ENCODE measurements at places on chromosomes 12 and 14.

DNA sequence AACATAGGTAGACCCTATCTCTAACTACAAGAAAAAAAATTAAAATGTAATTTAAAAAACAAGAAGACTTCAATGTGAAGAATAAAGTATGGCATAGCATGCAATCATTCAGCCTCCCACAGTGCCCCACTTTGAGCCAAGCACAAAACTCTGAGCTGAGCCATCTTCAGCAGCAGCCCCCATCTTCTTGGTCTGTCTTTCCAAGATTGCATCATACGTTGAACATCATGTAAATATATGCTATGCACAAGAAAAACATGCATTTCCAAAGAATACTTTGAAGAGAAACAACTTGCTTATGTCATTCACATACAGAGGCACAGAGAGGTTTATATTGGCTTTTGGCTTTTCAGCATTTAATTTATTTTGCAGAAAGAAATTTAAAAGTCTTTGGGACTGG lies 105.8 kb upstream of the TMPO start:
- DNase-seq = no peak

GRCh38 chr12:124390442-124391097 lies 95.7 kb downstream of the RFLNA start:
- DNase-seq = no peak

- DNase-seq = no peak
Measured at GRCh38 chr12:64039281-64039871, 182.7 kb downstream of the KICS2 start.

DNA sequence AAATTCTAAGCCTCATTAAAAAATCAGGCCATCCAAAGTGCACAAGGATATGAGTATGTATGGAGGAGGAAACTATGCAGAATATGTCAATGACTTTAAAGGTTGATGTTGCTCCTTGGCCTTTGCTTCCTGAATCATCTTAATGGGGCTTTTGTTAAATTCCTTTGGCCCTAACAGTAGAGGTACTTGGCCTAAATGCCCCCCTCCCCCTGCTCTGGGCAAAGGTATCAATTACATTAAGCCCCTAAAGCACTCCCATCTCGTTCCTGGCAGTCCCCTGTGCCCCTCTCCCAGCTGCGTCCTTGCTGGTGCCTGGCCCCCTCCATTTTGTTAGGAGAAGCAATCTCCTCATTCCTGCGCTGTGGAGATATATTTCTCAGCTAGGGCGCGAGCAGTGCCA lies 4.8 kb downstream of the COPZ1 start:
- DNase-seq = no peak

GRCh38 chr14:93035917-93036651 lies 79.6 kb downstream of the ITPK1 start:
- no peak for DNase-seq

DNA sequence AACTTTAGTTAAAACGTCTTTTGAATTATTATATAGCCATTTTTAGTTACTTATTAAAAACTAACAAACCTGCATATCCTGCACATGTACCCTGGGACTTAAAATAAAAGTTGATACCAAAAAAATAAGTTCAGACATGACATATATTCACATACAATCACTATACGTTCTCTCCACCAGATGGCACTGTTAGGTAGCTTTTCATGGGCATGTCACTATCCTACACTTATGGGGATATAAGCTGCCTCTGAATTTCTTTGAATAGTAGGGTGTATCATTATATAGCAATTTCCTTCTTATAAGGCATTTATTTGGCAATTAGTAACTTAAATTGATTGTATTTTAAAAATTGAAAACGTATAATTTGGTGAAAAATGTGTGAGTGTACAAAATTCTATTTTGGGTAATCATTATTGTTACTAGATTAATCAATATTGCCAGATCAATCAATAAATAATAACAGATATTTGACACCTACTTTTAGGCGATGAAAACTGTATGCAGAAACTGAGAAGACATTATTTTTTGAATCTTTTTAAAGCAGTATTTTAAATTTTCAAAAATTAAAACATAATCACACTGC lies 31.8 kb upstream of the OR10A7 start:
- no peak for DNase-seq

DNA sequence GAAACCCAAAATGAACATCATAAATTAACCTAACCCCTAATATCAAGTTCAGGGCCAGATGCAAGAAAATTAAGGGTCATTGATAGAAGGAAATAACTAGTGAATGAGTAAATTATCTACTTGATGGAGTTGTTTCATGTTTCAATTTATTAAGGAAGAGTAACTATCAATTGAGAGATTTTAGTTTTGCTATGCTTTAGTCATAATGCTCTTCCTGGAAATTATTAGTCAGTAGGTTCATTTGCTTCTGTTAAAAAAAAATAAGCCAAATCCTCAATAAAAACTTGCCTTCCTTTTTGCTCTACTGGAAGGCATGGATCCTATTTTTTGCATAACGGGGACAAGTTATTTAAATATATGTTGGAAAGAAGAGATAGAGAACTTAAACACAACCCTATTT lies 59.0 kb upstream of the HIF1A start:
- no peak for DNase-seq

- no peak for DNase-seq
Measured at GRCh38 chr14:42929806-42930480, 1323.3 kb downstream of the LRFN5 start.

GRCh38 chr14:29521526-29522137 lies 406.0 kb downstream of the PRKD1 start:
- DNase-seq = no peak

DNA sequence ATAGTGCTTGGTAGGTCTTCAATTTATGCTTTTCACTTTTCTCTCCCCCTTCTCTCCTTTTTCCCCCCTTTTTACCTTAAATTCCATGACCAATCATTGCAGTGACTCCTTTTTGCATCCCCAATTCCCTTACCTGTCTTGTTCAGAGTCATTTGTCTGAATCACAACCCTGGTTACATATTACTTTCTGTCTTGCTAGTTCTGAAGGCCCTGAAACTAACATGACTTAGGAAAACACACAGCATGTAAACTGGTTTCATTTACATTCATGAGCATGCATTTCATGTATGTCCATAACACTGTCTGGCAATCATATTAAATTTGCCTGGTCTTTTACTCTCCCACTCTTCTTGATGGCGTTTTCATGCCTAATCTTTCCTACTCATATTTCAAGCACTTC lies 20.3 kb upstream of the FOXG1 start:
- no peak for DNase-seq

- no peak for DNase-seq
Measured at GRCh38 chr14:66295386-66295785, 190.8 kb upstream of the CCDC196 start.

DNA sequence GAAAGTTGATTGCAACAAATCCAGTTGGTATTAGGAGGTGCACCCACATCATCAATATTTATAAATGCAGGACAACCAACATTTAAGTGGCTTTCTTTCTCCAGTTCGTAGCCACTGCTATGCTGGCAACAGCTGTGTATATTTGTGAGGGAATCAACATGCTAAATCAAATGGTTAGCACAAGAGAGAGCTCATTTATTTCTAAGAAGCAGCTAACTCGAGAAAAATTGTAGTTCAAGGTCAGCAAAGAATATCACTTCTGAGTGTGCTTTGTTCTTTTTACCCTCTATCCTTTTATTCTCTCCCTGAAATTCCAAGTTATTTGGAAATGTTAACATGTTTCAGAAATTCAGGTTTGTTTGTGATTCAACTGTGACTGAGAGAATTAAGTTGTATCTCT lies 137.3 kb downstream of the NAV3 start:
- DNase-seq = no peak

DNA sequence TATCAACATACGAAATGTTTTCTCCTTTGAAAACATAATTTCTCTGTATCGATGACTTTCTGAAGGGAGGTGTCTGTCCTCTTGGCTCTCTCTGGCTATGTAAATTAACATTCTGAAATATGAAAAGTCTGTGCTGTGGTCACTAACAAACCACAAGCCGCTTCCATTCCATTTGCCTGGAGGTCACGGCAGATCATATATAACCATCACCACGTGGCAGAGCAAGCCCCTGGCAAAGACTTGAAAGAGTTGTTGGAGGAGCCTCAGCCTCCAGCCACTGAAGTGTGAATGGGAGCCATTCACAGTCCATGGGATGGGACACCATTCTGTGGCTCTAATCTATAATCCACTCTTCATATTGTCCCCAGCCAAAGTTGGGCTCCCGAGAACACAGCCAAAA lies 39.6 kb downstream of the CDKL1 start:
- DNase-seq = no peak

DNA sequence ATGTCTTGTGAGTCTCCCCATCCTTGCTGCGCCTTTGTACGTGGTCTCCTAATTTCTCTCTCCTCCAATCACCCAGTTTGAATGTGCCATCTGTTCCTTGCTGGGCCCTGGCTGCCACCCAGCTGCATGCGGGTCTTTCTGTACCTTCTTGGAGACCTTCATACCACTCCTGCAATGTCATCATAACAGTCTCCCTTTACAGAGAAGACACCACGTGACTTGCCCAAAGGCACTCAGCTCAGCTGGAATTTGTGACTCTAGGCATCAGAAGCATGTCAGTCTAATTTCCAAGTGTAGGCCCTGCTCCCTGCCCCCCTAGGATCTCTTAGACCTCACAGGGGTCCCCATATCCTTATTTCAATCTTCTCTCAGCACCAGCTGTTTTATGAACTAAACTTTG lies 284.2 kb downstream of the TTC8 start:
- DNase-seq = no peak

- DNase-seq = no peak
Measured at GRCh38 chr12:115833704-115834103, 443.8 kb downstream of the MED13L start.

GRCh38 chr14:25953532-25954139 lies 644.2 kb downstream of the NOVA1 start:
- no peak for DNase-seq

DNA sequence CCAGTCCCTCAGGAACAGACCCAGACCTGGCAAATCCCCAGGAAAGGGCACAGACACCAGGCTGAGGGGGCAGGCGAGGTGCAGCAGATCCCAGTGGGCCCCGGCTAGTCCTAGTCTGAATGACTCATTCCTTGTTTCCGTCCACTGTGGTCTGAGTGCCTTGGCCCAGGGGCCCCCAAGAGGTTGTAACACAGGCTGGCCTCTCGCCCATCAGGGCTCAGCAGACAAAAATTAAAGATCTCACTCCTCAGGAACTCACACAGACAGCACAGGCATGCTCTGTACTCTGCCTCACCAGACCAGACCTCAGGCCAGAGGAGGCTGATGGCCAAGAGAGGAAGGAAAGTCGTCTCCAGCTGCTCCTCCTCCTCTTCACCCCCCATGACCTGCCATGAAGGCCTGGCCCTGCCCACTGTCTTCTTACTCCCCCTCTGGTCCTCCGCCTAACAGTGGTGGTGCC lies 7.7 kb upstream of the LTBP2 start:
- DNase-seq = no peak

DNA sequence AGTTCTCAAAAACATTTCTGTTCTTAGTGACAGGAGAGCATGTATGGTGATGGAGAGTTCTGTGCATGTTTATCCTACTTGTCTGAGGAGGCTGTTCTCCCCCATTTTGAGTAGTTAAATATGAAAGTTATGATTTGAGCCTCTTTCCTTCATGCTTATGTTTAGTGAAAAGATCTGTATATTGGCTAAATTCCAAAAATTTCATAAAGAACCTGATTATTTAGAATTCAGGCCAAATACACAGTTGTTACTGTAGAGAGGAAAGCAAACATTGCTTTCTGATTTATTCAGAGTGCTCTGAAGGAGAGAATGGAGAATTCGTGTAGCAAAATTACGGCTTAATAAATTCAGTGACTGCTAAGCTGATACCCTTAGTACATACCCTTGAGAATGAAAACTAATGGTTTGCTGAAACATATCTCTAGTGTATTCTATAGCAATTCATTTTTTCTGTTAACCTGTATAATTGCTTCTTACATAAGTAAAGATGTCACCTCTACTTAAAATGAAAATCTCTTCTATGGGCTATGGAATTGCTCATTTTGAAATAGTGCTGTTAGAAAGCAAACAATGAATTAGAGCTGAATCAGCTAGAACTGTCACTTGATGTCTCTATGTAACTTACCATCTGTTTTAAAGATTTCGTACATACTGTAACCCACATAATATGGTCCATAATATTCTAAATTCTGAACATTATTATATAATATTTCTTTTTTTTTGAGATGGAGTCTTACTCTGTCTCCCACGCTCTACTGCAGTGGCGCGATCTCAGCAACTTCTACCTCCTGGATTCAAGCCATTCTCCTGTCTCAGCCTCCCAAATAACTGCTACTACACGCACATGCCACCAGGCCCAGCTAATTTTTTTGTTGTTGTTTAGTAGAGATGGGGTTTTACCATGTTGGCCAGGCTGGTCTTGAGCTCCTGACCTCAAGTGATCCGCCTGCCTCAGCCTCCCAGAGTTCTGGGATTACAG lies 417.0 kb upstream of the RGS6 start:
- DNase-seq = no peak

- no peak for DNase-seq
Measured at GRCh38 chr14:92734618-92735017, 13.8 kb downstream of the LGMN start.

DNA sequence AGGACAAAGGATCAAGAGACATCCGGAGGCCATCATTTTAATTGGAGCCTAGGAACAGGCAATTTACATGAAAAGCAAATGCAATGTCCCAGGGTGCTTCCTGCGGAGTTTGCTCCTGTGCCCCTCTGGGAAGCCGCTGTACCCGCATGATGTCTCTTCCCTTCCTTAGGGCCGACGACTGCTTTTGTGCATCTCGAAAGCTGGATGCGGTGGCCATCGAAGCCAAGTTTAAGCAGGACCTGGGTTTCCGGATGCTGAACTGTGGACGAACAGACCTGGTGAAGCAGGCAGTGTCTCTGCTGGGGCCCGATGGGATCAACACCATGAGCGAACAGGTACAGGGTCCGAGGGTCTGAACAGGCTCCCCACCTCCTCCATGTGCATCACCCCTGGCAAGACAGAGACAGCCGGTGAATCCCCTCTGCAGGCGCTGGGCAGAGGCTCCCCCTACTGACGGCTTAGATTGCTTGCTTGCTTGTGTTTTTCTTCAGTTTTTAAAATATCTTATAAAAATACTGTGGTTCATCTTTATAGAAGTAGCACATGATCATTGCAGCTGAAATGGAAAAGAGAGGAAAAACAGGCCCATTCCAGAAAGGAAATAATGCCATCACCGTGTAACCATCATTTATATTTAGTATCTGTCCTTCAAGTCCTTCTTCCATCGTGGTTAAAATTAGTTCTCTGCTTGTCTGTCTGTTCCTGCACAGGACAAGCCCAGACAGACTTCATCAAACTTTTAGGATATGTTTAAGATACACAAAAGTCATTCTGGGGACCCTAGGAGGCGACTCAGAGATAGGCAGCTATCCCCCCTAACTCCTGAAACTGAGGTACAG lies 75.4 kb upstream of the PWP1 start:
- no peak for DNase-seq

Data from stimulated activated CD8-positive, alpha-beta memory T cell treated with anti-CD3 and anti-CD28 coated beads, Interleukin-7, amount 100 ng/mL, for 48 hours (primary cell).